ENCODE measurements at places on chromosomes 12 and 14.

DNA sequence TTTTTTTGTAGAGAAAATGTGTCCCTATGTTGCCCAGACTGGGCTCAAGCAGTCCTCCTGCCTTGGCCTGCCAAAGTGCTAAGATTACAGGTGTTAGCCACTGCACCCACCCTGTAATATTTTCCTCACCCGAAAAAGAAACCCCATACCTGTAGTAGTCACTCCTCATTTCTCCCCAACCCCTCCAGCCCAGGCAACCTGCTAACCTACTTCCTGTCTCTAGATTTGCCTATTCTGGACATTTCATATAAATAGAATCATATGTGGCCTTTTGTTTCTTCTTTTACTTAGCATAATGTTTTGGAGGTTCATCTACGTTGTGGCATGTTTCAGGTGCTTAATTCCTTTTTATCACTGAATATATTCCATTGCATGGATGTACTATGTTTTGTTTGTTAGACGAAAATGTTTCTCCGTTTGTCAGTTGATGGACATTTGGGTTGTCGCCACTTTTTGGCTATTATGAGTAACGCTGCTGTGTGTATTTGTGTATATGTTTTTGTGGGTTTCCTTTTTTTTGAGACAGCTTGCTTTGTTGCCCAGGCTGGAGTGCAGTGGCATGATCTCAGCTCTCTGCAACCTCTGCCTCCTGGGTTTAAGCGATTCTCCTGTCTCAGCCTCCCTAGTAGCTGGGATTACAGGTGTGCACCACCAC, 6.2 kb downstream of the ANKRD13A start:
- DNase-seq: peak; percentile 28

- no peak for DNase-seq
These were observed 201.9 kb upstream of the RBM19 start for GRCh38 chr12:114168061-114168460.

DNA sequence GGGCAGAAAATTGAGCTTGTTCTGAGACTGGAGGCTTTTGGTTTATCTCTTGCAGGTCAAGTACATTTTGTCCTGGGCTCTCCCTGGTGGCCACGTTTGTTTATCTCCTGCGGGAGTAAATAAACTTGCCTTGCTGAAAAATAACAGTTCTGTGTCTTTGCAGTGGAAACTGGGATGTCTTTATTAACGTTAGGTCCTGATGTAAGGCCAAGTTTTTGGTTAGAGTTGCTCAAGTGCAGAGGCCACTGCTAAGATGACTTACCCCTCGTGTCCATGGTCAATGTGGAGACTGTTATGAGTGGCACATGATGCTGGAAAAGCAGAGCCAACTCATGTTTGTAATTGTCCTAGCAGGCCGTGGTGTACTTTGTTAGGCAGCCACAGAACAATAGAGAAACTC, 3.8 kb downstream of the PTPN11 start:
- DNase-seq: no peak

DNA sequence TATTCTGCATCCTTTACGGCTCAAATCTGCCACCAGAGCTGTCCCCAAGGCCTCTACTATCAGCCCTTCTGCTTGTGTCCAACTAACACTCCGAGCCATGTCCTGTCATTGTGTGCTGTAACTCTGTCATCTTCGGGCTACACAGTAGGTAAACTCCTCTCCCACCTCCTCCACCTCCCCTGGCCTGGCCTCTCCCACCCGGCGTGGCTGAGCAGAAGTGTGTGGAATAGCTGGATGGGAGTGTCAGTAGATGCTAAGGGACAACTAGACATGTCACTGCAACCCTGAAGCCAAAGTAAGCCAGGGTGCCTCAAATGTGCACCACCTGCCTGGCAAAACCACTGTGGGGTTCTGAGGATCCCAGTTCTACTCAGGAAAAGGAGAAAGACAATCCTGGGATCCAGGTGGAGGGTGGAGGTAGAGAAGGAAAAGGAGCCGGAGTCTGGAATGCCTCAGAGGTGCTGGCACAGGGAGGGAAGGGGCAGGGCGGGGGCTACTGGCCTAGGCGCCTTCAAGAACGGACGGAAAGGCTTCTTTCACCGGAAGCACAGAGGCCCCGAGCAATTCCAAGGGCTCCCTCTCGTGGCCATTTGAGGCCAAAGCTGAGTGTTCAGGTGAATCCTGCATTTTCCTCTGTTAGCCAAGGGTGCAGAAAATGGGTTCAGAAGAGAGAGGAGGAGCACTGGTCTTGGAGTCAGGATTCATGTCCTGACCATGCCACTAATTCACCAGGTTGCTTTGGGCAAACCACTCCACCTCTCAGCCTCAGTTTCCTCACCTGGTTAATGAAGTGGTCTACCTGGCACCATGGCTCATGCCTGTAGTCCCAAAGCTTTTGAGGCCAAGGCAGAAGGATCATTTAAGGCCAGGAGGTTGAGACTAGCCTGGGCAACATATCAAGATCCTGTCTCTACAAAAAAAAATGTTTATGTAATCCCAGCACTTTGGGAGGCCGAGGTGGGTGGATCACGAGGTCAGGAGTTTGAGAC, 20.5 kb upstream of the FAM181A start:
- peak; percentile 56 for DNase-seq

GRCh38 chr14:50714450-50715073, 46.5 kb upstream of the SAV1 start:
- DNase-seq: no peak

GRCh38 chr12:52238916-52239646, 6.0 kb downstream of the KRT7 start:
- no peak for DNase-seq

All from transverse colon (tissue), 4 donors.